ENCODE measurements at places on chromosomes 4 and X.

- no peak for DNase-seq
Observed at GRCh38 chrX:112654871-112655270, 24.9 kb downstream of the LHFPL1 start.

DNA sequence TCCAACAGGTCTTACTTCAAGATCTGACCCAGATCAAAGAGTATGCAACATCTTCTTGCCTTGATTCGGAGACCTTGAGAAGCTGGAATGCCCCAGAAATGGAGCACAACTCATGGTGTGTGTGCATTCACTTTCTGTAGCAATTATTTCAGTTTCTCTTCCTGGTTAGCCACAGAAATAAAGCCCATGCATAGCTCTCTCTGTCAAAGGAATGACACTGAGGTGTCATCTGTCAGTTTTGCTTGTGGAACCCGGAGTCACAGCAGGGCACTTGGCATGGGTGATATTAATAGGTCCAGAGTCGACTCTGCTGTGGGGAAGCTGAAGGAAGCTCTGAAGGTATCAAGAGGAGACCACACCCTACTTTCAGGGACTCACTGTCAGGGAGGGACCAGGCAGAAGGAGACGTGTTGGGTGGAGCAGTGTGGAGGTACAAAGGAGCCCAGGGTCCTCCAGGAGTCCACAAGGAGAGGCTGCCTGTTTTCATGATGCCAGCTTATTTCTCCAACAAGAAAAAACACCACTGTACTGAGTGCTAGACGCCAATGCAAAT is 10.7 kb downstream of the CLNK start:
- DNase-seq: no peak

DNA sequence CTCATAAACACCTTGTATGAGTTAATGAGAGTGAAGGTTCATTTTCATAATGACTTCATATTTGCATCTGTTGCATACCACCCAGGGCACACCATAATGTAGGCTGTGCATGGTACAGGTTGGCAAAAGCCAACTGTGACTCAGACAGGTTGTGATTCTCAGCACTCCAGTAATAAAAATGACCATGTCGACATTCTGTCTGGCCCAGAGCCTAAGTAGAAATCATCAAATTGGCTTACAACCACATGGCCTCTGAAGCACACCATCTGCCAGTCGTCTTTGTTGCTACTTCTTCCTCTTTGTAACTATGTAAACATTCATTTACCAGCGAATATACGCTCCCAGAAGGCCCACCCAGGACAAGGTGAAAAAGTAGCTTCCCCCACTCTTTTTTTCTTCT is 459.5 kb downstream of the GASK1B start:
- DNase-seq: no peak

- no peak for DNase-seq
Observed at GRCh38 chrX:96576368-96576767, 108.3 kb upstream of the DIAPH2 start.

DNA sequence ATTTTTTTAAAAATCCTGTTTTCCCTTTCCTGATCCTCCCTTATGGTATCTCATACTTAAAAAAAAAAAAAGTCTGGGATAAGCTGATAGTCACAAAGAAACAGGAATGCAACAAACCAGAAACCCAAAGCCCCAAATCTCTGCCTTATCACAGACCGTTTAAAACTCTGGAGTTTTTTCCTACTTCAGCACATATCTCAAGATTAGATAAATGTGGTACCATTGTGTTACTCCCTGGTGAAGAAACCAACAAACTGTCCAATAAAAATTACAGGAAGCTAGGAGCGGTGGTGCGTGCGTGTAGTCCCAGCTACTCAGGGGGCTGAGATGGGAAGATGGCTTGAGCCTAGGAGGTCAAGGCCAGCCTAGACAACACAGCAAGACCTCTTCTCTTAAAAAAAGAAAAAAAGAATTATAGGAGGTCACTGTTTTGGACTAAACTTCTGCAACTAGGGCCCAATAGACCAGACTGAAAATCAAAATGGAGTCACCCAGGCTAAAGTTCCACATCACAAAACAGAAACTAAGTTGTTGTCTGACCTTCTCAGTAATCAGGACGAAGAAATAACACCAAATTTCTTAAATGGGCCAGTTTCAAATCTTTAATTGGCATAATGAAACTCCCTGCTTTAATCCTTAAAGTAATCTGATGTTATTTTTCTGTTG is 51.9 kb downstream of the RBM47 start:
- DNase-seq: no peak

GRCh38 chrX:94751611-94752010 is 1077.6 kb downstream of the FAM133A start:
- no peak for DNase-seq

DNA sequence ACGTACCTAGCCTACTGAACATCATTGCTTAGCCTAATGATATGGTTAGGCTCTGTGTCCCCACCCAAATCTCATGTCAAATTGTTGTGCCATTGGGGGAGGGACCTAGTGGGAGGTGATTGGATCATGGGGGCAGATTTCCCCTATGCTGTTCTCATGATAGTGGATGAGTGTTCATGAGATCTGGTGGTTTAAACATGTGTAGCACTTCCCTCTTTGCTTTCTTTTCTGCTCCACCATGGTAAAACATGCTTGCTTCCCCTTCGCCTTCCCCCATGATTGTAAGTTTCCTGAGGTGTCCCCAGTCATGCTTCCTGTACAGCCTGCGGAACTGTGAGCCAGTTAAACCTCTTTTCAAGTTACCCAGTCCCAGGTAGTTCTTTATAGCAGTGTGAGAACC is 102.6 kb downstream of the RAPGEF2 start:
- DNase-seq: no peak

- DNase-seq: no peak
Observed at GRCh38 chrX:10175319-10175871, 18.6 kb downstream of the CLCN4 start.

DNA sequence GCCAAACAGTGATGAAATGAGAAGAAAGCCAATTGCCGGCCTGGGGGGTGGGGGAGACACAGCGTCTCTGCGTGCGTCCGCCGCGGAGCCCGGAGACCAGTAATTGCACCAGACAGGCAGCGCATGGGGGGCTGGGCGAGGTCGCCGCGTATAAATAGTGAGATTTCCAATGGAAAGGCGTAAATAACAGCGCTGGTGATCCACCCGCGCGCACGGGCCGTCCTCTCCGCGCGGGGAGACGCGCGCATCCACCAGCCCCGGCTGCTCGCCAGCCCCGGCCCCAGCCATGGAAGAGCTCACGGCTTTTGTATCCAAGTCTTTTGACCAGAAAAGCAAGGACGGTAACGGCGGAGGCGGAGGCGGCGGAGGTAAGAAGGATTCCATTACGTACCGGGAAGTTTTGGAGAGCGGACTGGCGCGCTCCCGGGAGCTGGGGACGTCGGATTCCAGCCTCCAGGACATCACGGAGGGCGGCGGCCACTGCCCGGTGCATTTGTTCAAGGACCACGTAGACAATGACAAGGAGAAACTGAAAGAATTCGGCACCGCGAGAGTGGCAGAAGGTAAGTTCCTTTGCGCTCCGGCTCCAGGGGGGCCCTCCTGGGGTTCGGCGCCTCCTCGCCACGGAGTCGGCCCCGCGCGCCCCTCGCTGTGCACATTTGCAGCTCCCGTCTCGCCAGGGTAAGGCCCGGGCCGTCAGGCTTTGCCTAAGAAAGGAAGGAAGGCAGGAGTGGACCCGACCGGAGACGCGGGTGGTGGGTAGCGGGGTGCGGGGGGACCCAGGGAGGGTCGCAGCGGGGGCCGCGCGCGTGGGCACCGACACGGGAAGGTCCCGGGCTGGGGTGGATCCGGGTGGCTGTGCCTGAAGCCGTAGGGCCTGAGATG is at the start of gene SHOX:
Gene SHOX, plus strand, starts transcription at position 180 of the 885 bp plus-strand sequence. Its CDS starts 107 bp downstream, at position 287.
- DNase-seq: no peak

DNA sequence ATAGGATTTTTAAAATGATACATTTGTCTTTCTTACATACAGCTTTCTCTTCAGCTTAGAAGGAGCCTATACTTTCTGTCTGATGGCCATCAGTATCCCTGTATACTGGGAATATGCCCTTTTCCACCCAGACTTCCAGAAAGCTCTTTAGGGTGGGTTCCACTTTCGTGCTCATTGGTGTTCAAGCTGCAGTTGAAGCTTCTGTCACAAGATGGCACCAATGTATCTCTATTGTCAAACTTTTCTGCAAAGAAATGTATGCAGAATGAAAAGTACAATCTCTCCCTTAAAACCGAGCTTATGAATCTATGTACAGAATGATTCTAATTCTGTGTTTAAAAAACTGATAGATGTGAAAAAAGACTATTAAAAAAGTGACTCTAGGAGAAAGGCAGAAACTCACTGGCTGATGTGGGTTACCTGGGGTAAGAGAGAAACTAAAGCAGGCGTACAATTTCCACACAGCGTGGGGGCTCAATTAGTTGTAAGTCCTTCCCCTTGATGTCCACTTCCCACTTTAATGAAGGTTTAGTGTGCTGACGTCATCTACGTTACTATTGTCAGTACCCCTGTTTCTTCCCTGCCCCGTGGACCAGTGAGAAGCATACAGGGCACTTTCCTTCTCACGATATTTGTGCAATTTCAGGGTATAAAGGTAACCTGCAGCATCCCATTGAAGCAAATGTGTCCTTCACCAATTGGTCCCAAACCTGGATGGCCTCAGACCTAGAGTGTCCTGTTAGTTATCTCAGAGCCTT is 57.3 kb upstream of the TCEAL2 start:
- DNase-seq: no peak

GRCh38 chr4:121827853-121828252 is 4.2 kb upstream of the CCNA2 start:
- DNase-seq: no peak

DNA sequence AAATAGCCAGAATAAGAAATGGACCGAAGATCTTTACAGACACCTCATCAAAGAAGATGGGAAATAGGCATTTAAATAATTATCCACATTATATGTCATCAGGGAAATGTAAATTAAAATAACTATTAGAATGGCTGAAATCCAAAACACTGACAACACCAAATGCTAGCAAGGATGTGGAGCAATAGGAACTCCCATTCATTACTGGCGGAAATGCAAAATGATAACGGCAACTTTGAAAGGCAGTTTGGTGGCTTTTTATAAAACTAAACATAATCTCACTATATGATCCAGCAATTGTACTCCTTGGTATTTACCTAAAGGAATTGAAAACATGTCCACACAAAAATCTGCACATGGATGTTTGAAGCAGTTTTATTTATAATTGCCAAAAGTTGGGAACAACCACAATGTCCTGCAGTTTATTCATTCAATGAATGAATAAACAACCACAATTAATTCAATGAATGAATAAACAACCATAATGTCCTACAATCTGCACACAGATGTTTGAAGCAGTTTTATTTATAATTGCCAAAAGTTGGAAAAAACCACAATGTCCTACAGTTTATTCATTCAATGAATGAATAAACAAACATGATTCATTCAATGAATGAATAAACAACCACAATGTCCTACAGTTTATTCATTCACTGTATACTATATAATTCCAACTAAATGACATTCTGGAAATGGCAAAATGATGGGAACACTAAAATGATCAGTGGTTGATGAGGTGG is 117.6 kb upstream of the PCDH18 start:
- DNase-seq: no peak

DNA sequence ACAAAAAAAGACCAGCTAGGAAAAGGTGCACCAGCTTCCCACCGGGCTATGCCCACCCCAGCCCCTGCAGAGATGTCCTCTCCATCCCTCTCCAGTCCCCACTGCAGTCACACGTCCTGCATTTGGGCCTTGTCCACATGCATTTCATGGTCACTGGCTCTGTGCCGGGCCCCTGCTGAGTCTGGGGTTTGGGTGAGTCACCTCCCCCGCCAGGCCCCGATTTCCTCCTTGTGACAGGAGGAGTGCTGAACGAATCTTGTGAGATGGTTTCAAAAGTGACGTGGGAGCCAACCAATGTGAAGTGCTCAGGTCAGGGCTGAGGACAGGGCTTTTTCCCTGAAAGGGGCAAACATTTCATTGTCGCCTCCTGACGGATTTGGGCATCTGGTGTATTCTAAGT is 7.1 kb downstream of the CPZ start:
- no peak for DNase-seq

- DNase-seq: no peak
Observed at GRCh38 chr4:21366312-21366711, 582.3 kb downstream of the KCNIP4 start.

DNA sequence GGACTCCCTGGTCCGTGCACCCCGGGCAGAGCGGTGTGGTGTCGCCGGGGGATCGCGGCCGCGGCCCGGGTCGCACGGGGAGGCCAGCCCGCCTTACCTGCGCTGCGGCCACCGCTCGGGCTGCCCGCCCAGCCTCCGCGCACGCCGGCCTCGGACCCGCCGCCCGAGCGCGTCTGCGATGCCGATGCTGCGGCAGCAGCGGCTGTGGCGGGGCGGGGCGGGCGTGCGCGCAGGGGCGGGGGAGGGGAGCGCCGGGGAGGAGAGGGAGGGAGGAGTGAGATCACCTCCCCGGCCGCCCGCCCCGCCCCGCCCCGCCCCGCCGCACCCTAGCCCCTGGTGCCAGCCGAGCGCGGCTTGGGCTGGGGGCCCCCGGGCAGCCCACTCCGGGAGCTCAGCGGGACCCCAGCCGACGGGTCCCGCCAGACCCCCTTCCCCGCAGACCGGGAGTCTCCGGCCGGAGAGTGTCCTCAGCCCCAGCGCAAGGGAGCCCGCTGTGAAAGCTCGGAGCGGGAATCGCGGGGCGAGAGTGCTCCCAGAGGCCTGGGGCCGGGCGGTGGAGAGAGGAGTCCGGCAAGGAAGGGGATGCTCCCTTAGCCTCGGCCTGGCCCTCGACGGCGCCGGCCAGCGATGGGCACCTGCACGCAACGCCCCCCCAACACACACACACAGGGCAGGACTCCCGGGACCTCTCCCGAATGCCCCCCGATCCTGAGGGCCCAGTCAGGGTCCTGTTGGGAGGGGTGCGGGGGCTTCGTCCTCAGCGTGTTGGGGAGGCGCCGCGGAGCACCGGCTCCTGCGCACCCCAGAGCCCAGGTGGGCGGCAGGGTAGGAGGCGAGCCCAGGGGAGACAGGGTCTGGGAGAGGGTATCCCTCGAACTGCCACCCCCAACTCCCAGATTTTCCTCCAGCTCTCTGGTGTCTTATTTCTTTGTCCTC is at the start of gene L1CAM:
Gene L1CAM, minus strand, starts transcription at position 206 of the 936 bp plus-strand sequence. CDS start 10,337 bp downstream, outside the sequence.
- DNase-seq: no peak

DNA sequence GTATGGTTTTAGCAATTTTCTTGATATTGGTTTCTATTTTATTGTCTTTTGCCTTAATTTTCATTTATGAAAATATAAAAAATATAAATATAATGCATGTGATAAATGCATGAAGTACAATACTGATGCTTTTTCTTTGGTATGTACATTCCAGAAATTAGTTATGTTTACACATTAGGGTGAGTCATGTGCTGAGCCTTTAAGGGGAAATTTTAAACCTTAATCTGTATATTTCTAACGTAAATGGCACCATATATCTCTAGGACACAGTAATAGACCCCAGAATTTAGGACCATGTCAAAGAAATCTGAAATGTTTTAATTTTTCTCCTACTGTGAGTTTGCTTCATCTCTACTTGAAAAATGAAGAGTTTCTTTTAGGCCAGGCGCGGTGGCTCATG is 117.8 kb upstream of the SPRY1 start:
- DNase-seq: no peak

Data from hippocampal formation (tissue), 2 donors.